ENCODE measurements at places on chromosomes 3 and 15.

- no peak for DNase-seq
Observed at GRCh38 chr3:130457671-130458070, 59.3 kb upstream of the COL6A6 start.

DNA sequence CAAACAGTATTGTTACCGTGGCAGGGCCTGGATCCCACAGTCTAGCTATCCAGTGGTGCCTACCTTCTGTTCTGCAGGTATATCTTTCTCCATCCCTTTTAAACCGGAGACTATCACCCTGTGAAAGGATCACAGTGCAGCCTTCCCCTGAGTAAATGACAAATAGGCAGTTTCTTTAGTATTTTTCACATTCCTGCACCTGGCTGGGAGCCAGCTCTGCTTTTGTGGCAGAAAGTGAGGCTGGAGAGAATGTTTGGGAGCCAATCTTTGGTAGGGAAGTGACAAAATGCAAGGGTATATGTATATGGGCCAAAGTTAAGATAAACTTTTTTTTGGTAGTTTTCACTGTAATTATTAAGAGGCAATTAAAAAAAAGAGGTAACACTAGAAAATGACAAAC lies 54.8 kb downstream of the ARHGEF26 start:
- no peak for DNase-seq

GRCh38 chr3:170149016-170149415 lies 32.5 kb downstream of the PHC3 start:
- no peak for DNase-seq

DNA sequence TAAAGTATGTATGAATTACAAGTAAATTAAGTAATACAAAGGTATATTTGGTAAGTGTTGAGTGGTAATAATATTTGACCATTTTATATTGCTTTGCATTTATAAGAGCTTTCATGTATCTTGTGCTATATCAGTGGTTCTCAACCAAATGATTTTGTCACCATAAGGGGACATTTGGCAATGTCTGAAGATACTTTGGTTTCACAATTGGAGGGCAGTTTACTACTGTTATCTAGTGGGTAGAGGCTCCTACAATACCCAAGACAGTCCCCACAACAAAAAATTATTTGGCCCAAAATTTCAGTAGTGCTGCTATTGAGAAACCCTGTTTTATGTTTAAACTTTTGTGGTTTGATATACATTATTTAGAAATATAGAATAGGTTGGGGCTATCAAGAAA lies 14.6 kb downstream of the TRPC1 start:
- no peak for DNase-seq

GRCh38 chr15:91308199-91308598 lies 208.1 kb downstream of the SV2B start:
- no peak for DNase-seq

DNA sequence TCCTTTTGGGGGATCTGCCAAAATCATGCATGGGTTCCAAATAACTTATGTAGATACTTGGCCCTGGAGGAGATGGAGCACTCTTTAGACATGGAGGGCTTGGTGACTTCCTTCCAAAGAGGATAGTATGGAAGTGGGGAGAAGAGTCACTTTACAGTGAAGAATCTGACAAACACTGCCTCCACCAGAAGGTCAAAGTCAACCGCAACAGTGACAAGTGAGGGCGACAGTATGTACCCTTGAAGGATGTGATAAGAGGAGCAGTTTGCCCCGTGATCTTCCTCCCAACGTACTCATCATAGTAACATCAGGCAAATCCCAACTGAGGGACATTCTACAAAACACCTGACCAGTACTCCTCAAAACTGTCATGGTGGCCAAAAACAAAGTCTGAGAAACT lies 62.0 kb downstream of the LMCD1 start:
- no peak for DNase-seq

DNA sequence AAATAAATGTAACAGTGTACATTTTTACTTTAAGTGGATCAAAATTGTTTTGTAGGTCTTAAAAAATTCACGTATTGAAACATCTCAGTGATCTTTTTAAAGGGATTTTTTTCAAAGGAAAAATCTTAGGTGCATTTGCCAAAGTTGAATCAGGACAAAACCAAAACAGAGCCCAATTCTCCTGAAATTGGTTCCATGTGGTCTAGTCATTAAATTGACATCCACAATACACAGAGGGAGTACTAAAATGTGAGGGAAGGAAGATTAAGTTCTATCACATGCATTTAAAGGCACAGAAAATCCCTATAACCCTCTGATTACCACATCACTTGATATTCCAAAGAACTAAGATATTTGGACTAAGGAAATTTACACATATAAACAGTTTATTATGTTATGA lies 39.3 kb upstream of the HDC start:
- no peak for DNase-seq

GRCh38 chr3:126003447-126004190 lies 34.6 kb downstream of the ROPN1B start:
- DNase-seq: no peak

- DNase-seq: no peak
Observed at GRCh38 chr3:61960976-61961375, 399.6 kb downstream of the PTPRG start.
